NCI-H774 (cell line): ENCODE measurements at places on chromosomes 1 and 21.

- DNase-seq, result no peak
Observed at GRCh38 chr1:3954170-3955169, 54.4 kb upstream of the C1orf174 start.

DNA sequence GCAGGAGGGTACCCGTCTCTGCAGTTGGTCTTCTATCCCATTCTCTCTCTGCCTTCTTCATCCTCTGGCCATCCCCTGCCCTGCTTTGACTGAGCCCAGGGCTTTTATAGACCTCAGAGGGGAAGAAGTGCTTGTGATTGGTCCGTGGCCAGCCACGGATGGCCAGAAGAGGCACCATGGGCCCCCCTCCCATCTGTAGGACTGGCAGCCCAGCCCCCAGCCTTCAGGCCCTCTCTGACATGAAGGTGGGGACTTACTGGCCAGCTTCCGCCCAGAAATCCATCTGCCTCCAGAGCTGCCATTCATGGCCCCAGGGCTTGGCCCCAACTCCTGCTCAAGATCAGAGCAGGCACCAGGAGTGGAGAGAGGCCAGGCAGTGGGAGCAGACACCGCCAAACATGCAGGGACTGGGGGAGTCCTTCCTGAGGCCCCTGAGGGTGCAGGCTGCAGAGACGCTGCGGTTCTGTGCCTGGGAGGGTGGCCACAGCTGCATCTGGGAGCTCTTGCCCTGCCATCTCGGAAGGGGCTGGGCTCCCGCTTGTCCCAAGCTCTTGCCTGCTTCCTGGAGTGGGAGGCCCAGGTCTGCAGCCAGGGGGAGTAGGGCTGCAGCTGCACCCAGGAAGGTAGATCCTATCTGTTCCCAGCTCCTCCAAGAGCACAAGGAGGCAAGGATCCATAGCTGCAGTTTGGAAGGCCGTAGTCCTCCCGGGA lies 698.6 kb upstream of the B3GALT2 start:
- DNase-seq, result no peak

DNA sequence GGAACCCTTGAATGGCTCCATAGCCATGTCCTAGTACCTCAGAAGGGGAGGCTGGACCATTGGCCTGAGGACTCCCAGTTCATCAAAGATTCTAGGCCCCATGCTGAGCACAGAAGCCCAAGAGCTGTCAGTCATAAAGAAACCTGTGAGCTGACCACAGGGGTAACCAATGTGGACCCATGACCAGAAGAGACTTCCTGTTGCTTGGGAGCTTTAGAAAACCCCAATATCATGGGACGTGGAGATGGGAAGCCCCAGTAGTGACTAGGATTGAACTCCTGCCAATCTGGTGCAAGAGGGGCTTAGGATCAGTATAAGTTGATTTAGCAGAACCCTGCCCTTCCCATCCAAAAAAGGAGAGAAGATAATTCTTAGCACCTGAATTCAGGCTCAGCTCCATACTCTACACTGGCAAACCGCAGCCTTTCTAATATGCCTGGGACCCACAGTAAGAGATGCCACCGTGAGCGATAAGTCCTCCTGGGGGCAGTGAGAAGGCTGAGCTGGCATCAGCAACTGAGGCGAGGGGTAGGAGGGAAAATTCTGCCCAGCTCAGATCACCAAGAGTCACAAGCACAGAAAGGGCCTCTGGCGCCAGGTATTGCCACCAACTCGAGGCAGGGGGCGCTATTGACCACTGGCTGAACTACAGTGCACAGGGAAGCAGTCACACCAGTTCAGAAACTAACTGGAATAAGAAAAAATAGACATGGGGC lies 108.9 kb downstream of the CAPN8 start:
- DNase-seq, result peak; percentile 40

- DNase-seq, result no peak
Observed at GRCh38 chr1:47508702-47509431, 71.0 kb downstream of the FOXD2 start.

GRCh38 chr1:13703558-13704490 lies 3.8 kb downstream of the PRDM2 start:
- no peak for DNase-seq

DNA sequence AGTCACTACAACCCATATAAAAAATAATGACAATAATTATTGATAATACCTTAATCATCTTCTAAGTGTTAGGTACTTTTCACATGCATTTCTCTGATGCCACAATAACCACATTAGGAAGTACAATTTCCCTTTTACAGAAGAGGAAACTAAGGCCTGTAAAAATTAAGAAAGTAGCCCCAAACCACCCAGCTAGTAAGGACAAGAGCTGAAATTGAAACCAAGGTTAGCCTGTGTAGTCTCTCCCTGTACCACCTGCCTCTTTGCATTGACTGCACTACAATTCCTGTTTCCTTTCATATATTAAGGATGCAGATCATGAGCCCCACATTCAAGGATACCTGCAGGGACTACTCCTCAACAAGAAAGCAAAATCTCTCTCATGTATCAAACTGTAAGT lies 288.8 kb downstream of the GPATCH2 start:
- DNase-seq, result no peak

DNA sequence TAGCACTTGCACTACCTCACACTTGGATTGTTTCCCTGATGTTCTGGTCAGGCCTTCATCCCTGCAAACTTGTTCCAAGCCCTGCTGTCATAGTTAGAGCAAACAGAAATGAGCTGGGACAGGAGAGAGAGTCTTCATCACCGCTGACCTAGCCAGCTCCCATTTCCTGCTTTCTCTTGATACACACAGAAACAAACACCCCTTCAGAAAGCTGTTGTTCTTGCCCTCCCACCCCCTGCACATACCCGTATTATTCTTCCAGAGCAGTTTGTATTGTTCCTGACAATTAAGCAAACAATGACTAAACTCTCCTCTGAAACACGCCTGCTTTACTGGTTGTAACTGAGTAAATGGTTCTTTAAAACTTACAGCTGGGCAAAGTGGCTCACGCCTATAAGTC lies 2.9 kb upstream of the SYT2 start:
- DNase-seq, result peak; percentile 75

DNA sequence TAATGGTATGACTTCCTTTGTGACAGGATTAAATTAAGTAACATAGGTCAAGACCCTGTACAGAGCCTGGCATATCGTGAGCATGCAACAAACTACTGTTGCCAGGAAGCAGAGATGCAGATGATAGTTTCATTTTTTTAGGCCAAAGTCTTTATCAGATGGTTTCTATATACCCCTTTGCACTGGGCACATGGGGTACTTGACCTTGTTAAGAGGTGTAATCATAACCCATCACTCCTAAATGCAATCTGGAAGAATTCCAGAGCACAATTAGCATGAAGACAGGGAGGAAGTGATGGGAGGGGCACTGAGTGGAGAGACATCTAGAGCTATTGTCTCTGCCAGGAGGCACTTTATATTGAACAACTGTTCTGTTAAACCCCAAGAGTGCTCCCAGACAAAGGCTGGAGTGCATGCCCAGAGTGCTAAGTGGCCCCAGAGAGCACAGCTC lies 22.1 kb downstream of the ZBTB17 start:
- DNase-seq, result peak; percentile 71
